Activated T-helper 17 cell treated with anti-CD3 and anti-CD28 coated beads, Interleukin-2, amount 50 U/mL, for 72 hours (primary cell): ENCODE measurements at places on chromosomes 13 and 19. TPM values are rescaled to one million over a fixed set of nuclear protein-coding genes. Genes with fewer than 3 reads are reported as not detected.
A peak's percentile ranks its signal among the peaks of the same experiment; 100 is the strongest.

GRCh38 chr13:33868343-33868994, 50.5 kb downstream of the RFC3 start:
- no peak for ATAC-seq

PVR gene
- 8.6 TPM for total RNA-seq

ZNF837 gene
- 1.1 TPM for total RNA-seq

GRCh38 chr19:29568036-29569025, 37.8 kb upstream of the POP4 start:
- ATAC-seq: no peak

DNA sequence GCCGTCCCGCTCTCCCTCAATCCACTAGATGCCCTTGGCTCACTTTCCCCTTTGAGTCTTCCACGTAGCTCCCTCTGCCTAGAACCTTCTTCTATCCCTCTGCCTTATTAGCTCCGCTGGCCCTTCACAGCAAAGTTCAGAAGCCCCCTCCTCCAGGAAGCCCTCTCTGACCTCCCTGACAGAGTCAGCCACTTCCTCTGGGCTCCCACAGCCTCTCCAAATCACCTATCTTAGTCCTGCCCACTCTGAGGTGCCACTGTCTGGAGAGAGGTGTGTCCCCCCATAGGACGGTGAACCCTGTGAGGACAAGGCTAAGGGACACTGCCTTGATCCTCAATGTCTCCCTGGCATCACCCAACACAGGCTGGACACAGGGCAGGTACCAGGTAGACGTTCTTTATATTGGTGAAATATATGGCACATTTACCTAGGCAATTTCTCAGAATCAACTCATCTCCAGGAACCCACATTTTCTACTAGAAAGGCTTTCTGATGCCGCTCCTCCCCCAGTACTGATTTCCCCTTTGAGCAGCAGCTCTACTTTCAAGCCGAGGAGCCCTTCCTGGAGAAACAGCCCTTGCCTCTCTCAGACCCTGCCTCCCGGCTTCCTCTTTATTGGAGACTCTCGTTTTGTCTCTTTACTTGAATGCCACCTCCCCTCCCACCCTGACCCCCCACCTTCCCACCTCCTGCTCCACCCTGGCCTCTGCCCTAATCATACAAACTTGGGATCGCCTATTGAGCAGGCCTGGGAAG, 3.4 kb upstream of the TGFB1 start:
- ATAC-seq: no peak

GRCh38 chr19:28039677-28040381, 1173.1 kb downstream of the UQCRFS1 start:
- no peak for ATAC-seq

ZNF320 gene
- total RNA-seq: 9.4 TPM

GRCh38 chr19:31332096-31332495, 17.1 kb downstream of the TSHZ3 start:
- no peak for ATAC-seq

DNA sequence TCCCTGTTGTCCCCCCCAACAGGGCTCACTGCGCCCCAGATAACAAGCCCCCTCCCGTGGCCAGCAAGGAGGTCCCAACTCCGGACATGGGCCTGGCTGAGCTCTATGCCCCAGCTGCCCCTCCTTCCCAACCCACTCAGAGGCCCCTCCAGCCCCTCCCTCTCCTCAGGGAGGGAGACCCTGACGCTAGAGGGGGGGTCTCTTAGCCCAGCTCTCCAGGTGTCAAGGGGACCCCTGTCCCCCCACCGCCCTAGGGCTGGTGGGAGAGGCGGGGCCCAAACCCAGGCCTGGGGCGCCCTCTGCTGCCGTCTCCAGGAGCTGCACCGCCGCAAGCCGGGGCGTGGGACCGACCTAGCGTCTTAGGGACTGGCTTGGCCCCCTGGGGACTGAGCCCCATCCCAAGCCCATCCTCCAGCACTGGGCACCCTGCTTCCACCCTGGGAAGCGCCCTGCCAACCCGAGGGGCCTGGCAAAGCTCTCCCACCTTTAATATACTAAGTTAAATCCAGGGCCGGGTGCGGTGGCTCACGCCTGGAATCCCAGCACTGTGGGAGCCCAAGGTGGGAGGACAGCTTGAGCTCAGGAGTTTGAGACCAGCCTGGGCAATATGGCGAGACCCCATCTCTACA, 1.4 kb downstream of the GRIN3B start:
- ATAC-seq: peak; percentile 75

DNA sequence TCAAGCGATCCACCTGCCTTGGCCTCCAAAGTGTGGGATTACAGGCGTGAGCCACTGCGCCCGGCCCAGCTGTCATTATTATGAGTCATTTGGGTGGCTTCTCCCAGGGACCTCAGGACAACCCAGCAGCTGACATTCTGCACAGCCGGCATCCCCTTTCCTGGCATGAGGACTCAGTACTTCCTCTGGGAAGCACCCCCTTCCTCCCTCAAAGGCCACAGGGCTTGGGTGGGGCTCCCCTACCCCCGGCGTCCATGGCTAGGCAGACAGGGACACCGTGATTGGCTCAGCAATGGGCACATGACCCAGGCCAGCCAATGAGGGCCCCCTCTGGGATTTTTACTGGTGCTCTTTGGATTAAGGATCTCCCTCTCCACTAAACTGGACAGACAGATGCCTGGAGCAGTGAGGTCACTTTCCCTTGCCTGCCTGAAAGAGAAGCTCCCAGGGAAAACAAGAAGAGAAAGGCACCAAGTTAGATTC, 6.0 kb downstream of the KANK2 start:
- ATAC-seq: peak; percentile 58

- no peak for ATAC-seq
Observed at GRCh38 chr13:113458253-113459065, 5.2 kb upstream of the ADPRHL1 start.

TSHZ3 gene
- 0.82 TPM for total RNA-seq

DNA sequence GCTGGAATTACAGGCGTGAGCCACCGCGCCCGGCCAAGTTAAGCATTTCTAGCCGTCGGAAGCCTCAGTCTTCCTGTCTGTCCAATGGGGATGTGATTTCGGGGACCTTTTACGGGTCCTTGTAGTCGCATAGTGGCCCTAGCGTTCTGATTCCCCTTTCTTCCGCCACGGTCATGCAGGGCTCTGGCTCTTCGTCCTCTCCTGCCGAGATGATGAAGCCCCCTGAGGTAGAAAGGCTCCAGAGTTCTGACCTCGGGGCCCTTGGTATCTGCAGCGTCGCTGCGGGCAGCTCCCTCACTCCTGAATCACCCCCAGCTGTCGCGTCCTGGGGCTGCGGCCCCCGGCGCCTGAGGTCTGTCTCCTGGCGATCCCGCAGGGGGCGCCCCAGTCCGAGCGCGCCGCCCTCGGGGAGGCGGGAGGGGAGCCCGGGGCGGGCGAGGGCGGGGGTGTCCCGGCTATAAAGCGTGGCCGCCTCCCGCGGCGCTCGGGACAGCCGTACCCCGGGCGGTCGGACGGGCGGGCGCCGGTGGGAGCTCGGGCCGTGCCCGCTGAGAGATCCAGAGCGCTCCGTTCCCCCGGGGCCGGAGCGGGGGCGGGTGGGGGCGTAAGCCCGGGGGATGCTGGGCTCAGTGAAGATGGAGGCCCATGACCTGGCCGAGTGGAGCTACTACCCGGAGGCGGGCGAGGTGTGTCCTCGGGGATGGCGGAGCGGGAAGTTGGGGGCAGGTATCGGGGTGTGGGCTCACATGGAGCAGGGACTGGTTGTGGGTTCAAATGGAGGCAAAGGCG, at the start of gene FOXA3:
Gene FOXA3, plus strand, starts transcription at position 487 of the 789 bp plus-strand sequence. Its CDS starts 131 bp downstream, at position 618.
- ATAC-seq: peak; percentile 56

PTH2 gene
- not detected for total RNA-seq

- no peak for ATAC-seq
Observed at GRCh38 chr19:51347209-51347928, 5.4 kb upstream of the VSIG10L start.

ANGPTL4 gene
- 4.8 TPM for total RNA-seq

- no peak for ATAC-seq
Observed at GRCh38 chr19:41495589-41495988, 52.6 kb downstream of the ERICH4 start.

ZNF554 gene
- 0.65 TPM for total RNA-seq

DNA sequence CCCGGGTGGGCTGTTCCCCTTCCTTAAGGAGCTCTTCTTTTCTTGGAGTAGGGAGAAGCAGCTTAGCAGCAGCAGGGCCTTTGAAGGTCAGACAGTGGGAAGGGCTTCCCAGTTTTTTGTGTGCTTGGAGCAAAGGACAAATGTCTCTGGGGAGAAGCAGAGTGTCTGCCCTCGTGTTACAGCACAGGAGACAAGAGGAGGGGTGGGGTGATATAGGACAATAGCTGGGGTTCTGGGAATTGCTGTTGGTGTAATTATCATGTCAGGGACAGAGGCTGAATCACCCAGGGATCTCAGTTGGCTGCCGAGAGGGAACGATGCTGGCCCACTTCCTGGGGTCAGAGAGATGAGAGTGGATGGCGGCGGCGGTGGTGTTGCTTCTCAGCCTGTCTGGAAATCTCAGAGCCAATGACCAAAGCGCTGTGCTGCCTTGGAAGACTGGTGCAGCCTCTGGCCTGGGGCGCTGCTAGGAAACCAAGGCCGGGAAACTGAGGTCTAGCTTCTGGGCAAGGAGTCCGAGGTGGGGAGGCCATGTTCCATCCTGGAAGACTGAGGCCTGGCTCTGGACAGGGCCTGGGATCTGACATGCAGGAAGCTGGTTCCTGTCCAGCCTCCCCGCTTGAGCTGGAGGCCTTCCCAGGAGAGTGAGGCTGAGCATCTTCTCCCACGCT, 1.2 kb downstream of the INAFM1 start:
- ATAC-seq: no peak

DNA sequence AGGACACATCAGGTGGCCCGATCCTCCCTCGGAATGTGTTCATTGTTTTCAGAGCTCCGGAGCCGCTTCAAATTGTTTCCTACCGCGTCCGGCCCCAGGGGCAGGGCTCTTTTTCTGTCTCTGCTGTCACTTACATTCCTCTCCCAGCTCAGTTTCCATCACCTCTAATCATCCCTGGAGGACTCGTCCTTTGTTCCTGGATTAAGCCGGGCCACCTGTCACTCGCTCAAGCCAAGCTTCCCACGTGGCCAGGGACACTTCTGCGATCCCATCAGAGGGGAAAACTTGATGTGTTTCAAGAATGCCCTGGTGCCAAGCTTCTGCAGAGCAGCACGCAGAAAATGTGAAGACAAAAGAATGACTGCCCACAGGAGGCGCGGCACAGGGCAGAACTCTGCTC, 13.5 kb downstream of the IL17D start:
- no peak for ATAC-seq
